ENCODE measurements at places on chromosomes 11 and 22.

GRCh38 chr11:14322510-14322909, 36.5 kb downstream of the RRAS2 start:
- DNase-seq, result no peak

DNA sequence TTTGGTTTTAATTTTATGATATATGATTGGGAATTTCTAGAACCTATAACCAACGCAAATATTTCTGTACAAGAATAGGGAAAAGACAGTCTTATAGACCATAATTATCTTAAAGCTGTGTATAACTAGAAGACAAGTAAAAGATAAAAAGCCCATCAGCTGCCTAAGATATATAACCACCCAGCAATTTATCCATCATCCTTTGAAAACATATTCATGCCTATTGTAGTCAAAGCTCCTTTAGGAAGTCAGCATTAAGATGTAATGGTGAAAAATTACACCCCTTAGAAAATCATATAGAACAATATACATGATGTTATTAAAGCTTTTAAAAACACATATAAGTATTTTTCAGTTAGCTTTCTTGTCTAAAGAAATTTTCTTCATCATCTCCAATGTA, 46.4 kb downstream of the ELP4 start:
- no peak for DNase-seq

DNA sequence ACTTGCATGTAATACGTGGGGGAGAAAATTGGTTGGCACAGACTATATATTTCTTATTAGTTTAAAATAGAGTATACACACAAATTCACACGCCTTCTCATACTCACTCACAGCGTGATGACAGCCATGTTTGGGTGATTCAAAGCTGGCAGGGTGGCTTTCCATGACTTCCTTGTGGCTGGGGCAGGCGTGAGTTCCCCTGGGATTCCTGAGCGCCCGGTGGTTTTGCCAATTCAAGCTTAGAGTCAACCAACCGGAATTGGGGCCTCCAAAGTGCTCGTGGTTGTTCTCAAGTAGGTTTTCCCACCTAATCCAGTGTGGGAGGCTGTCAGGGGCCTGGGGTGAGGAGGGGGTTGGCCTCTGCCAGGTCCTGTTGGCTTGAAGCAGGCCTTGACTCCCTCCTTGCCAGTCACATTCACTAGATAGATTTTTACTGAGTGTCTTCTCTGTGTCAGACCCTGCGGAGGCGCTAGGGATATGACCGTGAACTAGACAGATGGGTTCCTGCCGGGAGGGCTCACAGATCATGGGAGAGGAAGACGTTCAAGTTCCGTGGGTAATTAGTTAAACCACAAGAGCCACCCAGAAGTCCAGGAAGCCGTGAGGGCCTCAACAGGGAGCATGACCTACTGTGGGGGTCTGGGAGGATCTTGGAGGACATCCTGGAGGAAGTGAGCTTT, 11.5 kb downstream of the PKNOX2 start:
- DNase-seq, result no peak

- DNase-seq, result no peak
Observed at GRCh38 chr22:43408009-43408408, 3.8 kb upstream of the MPPED1 start.

DNA sequence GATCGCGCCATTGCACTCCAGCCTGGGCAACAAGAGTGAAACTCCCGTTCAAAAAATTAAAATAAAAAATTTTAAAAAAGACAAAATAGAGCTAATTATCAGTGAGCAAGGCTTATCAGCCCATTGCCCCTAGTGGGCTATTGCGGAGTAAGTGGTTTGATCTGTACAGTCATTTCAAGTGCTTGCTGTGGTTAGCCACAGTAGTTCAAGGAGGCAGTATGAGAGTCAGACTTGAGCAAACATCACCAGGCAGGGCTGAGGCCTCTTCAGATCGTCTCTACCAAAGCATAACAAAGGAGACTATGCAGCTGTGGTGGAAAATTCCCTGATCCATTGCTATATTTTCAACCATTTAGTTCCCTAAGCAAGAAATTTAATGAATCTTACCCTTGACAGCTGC, 4.3 kb upstream of the SBF2 start:
- DNase-seq, result no peak

- DNase-seq, result no peak
Observed at GRCh38 chr22:28139516-28139915, 220.5 kb upstream of the PITPNB start.

DNA sequence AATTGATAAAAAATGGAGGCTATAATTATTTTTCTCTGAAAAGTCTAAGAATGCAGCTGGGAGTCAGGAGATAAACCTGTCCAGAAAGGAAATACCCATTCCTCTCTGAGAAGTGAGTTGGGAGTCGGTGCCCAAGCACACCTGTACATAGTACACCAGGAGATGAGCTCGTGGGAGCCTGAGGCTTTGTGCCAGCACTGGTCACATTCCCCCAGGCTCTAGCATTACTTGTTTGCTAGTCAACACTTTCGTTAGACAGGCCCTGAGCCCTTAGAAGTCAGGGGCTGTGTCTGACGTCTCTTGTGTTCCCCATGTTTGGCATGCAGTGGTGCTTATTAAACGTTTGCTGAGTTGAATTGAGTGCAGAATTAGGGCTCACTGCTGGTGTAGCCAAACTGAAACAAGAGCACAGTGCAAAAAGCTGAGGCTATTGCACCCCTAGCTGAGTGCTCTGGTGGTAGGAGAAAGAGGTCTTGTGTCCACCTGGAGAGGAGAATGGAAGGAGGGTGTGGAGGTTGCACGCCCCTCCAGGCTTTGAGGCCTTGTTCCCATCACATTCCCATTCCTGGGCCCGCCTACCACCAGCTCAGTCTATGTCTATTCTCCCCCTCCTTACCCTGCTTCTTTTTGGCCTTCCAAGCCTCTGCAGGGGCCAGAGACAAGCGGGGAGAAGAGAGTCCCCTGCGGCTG, 6.8 kb downstream of the ROBO4 start:
- no peak for DNase-seq

- no peak for DNase-seq
Observed at GRCh38 chr11:121008551-121008950, 15.4 kb upstream of the TBCEL start.

DNA sequence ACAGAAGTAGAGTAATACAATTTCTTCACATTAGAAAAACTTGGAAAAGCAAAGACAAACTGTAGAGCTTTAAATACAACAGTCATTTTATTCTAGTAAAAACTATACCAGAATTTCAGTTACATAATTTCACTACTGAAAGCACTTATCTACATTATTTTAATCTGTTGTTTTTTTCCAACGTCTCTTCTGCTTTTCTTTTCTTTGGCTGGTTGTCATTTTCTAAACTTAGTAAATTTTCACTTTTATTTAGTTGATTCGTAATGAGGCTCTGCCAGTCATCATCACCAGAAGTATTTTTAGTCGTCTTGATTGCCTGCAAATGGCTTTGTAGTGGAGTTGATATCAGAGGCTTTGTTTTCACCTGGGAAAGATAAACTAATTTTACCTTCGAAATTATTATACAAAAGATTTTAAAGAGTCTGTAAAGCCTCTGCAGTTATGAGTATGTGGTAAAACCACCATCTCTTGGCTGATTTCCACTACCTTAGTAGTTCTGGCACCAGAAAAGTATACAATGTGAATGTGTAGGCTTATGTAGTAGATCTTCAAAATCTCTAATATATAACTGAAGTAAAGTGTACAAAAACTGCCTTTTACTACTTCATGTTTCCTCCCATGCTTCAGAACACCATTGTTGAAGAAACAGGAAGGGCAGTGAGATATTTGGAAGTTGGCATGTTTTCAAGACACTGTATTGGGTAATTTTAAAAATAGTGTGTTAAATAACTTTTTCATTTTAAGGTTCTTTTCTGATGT, 19.2 kb downstream of the EIF3M start:
- DNase-seq, result no peak

GRCh38 chr11:843818-844692, 1.4 kb downstream of the TSPAN4 start:
- DNase-seq, result no peak

- no peak for DNase-seq
Observed at GRCh38 chr11:97764605-97765004, 1256.1 kb upstream of the CNTN5 start.

DNA sequence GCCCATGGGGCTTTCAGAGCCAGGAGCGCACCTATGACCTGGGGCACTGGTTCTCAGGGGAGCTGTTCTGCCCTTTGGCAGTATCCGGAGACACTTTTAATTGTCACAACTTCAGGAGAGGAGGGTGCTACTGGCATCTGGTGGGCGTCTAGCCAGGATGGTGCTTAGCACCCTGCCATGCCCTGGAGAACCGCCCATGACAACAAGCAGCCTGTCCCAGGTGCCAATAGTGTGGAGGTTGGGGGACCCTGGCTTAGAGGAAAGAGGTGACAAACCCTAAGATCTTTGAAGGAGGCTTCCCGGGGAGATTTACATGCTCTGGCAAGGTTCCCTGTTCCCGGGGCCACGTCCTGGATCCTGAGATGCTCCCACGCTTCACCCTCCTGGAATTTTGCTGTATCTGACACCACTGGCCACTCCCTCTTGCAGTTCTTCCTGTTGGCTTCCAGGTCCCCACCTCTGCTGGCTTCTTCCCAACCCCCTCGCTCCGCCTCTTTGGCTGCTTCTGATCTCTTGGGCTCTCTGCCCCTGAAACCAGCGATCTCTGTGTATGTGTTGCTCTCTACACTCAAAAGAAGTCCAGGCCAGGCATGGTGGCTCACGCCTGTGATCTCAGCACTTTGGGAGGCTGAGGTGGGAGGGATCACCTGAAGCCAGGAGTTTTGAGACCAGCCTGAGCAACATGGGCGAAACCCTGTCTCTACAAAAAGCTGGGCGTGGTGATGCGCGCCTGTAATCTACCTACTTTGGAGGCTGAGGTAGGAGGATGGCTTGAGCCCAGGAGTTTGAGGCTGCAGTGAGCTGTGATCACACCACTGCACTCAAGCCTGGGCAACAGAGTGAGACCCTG, 31.1 kb downstream of the FADS3 start:
- no peak for DNase-seq

DNA sequence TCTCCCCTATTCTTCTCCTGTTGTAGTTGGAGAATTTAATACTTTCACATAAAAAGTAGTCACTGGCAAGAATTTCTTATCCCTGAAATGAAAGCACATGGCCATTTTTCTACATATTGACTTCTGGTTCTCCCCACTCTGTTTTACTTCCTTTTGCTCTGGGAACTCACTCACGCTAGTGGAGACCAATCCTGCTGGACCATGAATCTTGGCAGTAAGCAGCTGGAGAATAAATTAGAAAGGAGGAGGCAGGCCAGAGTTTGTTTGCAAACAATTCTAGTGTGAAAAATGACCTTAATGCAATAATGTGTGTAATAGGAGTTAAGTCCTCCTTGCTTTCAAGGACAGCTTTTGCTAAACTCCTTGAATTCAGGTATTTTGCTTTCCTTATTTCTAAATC, 412.3 kb upstream of the CHORDC1 start:
- DNase-seq, result no peak

- no peak for DNase-seq
Observed at GRCh38 chr11:45215098-45215865, 68.8 kb downstream of the PRDM11 start.

DNA sequence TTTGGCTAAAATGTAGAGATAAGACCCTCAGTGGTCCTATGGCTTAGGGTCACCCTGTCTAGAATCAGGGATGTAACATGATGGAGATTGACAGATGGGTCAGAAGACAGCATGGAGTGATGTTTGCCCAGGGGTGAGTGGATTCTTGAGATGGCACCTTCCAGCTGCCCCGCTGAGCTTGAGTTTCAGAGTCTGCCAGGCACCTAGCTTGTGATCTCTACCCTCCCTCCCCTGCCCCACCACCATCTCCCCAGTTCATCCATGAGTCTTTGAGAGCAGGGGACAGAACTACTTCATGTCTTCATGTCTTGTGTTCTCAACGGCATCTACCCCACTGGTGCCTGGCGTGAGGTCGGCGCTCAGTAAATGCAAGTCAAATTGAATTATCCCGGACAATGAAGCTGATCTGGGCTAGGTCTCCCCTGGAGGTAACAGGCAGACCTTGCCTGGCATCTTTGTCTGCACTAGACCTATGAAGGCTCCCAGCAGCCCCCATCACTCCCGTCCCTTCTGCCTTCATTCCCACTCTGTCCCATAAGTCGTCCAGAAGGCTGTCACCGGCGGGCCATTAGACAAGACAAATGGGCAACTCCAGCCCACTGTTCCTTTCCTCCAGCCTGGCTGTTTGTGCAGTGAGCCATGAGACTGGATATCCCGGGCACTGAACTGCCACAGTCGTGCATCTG, 239.2 kb upstream of the TBCEL start:
- DNase-seq, result no peak

GRCh38 chr22:17172029-17172833, 13.2 kb upstream of the HDHD5 start:
- no peak for DNase-seq

DNA sequence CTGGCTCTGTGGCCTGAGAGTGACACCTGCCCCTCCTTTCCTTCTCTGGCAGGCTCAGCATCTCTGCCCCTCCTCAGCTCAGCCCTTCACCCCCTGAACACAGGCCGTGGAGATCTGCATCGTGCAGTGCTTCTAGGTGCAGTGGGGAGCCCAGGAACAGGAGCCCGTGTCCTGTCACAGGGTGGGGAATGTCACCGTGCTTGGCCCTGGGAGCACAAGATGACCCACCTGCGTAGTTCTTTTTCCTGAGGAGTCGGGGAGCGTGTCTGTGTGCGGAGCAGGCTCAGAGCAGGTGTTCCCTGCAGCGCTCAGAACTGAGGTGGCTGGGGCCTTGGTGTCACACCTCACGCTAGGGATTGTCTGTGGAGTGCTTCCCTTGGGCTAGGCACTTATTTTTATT, 10.6 kb downstream of the TBC1D22A start:
- DNase-seq, result no peak

DNA sequence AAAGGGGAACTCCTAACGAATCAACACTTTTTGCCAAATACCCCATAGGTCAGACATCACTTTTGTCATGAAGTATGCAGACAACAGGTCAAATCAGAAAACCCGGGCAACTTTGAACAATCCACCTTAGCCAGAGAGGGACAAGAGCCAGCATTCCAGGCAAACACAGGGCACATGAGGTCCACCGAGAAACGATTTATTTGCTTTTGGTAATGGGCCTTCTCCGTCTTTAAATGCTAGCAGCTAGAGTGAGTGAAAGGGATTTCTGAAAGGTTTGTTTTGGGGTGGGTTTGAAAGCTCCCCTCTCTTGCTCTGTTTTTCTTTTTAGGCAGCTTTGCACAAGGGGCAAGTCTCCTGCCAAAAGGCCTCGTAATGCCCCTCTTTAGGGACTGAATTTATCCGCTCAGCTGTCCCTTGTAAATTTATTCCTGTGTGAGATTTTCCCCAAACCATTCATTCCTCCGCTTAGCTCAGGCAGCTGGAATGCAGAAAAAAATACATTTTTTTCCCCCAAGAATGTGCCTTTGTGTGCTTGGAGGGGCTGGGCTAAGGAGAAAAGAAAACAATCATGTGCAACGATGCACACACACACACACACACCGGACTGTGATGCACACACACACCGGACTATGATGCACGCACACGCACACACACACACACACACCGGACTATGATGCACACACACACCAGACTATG, 196.9 kb downstream of the SNX19 start:
- DNase-seq, result no peak

GRCh38 chr11:62540804-62541701, 5.6 kb downstream of the AHNAK start:
- peak; percentile 63 for DNase-seq

DNA sequence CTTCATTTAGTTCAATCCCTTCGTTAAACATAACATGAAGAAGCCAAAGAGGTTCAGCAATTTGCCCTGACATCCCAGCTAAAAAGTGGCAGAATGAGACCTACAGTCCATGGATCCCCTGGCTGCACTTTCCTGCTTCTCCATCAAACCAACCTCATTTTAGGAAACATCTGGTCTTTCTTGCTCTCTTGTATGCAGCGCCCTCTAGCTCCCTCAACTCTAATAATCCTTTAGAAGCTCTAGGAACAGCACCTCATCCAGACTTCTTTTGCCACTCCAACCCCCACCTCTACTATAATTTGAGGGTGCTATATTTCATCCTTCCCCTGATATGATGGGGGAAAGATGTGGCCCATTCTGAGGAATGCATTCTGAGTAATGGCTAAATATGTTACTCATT, 7.4 kb downstream of the CNTF start:
- DNase-seq, result peak; percentile 60
